ENCODE measurements at places on chromosomes 11 and 22.

DNA sequence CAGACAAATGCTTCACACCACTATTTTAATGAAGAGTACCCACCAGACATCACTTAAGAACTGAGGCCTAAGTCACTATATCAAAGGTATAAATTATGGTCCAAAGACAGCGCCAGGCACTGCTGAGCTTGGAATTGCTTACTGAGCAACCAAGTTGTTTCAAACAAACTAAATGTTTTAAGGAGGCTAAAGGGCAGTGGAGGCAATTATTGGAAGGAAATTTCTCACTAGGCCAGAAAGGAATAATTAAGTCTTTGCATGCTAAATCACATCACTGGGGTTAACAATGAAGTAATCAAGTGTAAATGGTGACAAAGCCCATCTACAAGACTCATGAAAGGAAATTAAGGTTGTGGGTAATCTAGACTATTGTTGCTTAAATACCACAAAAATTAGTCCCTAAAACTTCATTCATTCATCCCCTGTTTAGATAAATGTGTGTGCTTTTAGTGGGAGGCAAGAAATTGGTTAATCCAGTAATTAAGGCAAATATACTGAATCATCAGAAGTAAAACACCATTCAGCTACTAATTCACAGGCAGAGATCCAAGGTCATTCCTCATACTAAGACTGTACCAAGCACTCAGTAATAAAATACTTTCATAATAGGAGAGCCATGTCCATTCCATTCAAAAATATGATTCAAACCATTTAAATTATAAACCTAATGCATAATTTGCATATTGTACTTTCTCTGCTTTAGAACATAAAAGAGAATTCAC is 21.2 kb downstream of the LGR4 start:
- DNase-seq, result no peak

DNA sequence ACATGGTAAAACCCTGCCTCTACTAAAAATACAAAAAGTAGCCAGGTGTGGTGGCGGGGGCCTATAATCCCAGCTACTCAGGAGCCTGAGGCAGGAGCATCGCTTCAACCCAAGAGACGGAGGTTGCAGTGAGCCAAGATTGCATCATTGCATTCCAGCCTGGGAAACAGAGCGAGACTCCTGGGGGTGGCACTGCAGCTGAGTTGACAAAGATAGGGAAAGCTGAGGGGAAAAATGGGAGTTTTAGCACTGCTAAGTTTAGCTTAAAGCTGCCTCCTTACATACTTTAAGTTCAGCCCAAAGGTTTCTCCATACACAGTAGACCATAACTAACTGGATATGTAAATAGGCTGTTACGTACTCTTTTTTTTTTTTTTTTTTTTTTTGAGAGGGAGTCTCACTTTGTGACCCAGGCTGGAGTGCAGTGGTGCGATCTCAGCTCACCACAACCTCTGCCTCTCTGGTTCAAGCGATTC is 9.0 kb upstream of the USP28 start:
- DNase-seq, result no peak

- DNase-seq, result no peak
These were observed 49.3 kb downstream of the PRSS23 start for GRCh38 chr11:86849679-86850078.

DNA sequence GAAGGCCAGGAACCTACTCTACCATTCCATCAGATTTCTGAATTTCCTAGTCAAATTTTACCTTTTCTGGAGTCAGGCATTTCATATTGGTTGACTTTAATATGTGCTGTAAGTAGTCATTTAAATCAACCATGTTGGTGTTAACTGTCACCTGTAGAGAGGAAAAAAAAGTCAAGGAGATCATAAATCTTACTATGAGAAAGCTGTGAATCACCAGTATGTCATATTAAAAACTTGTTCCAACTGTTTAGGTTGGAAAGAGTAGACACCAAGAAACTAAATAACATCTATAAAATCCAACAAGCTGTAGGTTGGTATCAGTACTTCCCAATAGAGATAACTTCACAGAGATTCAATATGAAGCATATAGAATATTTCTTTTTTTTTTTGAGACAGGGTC is 39.5 kb downstream of the COPB1 start:
- DNase-seq, result no peak

DNA sequence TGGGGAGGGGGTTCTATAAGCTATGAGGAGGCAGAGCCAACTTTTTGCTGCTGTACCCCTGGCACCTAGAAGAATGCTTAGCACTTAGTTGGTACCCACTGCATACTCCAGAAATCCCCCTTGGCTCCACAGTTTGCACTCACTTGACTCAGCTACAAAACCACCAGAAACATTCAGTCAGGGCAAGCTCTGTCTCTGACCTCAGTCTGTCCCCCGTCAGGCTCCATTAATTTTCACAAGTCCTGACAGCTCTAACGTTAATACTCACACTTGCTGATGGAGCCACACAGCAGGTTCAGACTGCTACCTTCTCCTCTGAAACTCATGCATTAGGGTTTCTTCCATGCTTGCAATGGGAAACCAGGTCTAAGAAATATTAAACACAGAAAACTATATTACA is 81.7 kb downstream of the MPPED2 start:
- no peak for DNase-seq

DNA sequence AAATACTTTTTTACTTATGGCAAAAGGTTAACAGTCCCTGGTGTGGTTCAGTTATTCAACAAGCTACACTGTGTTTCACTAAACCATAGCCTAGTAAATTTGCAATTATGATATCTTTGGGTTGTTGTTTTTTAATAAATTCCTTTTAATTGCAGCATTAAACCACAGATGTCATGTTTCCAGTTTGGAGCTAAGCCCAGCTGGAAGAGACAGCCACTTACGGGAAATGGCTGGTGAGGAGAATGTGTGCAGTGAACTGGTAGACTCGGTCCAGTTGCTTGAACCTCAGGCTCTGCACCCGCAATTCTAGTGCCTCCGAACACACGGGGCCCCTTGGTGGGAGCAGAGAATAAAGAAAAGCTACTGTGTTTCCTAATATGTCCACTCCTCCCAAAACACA is 70.8 kb downstream of the WNT11 start:
- DNase-seq, result no peak

DNA sequence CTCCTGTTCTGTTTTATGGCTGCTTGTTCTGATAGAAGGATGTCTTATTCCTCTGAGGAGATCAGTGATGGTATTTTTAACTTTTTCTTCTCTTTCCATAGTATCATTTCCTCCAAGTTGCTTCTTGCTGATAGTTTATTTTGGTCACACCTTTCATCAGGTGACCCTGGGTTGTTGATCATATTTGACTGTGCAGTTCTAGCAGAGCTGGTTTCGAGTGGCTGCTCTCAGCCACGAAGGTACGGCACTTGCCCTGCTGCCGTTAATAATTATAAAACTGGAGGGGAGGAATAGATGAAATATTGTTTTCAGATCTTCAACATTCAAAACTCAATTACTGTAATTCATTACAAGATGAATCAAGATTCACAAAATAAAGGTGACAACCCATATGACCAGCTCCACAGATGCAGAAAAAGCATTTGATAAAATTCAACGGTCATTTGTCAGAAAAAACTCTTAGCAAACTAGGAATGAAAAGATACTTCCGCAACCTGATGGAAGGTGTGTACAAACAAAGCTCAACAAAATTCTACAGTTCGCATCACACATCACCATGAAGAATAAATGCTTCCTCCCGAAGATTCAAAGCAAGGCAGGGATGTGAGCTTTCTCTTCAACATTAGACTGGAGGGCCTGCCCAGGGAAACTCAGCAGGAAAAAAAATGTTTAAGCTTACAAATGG is 59.2 kb upstream of the RTL6 start:
- no peak for DNase-seq

- no peak for DNase-seq
These were observed 18.8 kb upstream of the MAML2 start for GRCh38 chr11:96361778-96362177.

- no peak for DNase-seq
These were observed 86.5 kb downstream of the PDE2A start for GRCh38 chr11:72587696-72588095.

DNA sequence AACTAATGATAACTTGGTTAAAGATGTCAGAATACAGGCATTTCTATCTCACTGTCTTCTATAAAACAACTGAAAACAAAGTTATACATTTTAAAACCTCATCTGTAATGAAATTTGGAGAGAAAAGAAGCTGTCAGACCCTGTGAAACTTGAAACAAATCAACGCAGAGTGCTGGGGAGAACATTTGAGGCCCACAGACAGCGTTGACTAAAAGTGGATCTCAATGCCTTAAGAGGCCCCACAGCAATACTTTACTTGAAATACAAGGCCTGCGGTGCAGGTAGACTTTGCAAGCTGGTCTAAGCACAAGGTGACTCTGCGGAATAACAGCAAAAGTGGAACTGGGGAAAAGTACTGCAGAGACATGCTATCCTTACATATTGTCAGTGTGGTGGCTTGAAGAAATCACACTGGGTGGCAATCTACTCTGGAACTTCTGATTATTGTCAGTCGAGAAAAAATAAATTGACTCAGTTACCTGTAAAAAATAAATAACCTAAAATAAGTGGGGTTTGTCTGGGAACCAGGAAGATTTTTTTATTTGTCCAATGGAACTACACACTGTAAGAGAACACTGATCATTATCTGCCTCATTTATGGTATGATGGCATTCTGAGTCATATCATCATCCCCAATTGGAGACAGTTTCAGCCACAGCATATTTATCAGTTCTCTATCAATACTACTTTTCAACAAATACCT is 138.9 kb downstream of the LUZP2 start:
- no peak for DNase-seq

DNA sequence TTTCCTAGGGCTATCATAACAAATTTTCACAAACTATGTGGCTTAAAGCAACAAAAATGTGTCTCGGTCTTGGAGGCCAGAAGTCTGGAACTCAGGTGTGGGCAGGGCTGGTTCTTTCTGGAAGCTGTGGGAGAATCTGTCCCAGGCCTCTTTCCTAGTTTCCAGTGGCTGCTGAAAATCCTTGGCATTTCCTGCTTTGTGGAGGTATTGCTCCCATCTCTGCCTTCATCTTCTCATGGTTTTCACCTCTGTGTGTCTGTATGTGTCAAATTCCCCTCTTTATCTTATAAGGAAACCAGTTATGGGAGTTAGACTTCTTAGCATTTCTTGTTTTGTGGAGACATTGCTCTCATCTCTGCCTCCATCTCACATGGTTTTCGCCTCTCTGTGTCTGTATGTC is 130.4 kb upstream of the PLET1 start:
- DNase-seq, result no peak

DNA sequence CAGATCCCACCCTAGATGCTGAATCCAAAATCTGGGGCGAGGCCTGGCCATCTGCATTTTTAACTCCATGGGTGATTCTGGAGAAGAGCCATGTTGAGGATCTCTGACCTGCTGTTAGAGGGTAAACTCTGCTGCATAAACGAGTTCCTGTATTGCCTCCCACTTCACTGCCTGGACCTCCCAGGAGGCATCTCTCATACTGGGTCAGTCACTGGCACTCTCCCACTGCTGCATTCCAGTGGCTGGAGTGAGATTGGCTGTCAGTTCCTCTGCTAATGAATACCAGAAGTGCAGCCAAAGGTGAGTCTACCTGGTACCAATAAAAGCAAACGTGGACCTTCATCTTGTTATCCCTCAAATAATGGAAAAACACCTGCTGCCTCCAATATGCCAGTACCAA is 10.3 kb downstream of the POLDIP3 start:
- DNase-seq, result no peak

- DNase-seq, result no peak
These were observed 4.9 kb upstream of the CCDC34 start for GRCh38 chr11:27367881-27368280.

DNA sequence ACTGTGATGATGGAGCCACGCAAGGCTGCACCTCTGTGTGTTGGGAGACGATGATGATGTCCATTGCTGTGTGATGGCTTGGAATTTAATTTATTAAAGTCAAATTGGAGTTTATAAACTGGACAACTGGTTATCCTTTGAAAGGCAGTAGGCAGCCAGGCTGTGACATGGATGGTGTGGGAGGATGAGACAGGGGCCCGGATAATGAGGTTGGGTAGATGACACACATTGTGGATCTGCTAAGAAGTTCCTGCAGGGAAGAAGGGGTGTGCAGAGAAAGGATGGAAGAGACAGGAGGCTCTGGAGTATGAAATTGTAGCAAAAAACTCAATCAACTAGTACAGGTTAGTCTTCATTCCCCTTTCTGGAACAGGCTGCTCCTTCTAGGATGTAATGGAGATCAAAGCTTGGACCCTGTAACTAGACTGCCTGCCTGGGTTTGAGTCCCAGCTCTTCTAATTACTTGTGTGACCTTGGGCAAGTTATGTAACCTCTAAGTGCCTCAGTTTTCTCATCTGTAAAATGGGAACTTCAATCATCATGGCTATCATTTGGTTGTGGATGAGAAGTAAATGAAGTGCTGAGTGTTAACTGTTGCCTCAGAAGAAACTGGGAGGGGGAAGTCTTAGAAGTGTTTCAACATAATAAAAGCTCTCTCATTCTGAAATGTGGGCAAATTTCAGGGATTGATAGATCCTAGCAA is 4.2 kb upstream of the HINFP start:
- DNase-seq, result no peak

GRCh38 chr11:66970371-66970806 is 4.7 kb upstream of the C11orf86 start:
- DNase-seq, result no peak

DNA sequence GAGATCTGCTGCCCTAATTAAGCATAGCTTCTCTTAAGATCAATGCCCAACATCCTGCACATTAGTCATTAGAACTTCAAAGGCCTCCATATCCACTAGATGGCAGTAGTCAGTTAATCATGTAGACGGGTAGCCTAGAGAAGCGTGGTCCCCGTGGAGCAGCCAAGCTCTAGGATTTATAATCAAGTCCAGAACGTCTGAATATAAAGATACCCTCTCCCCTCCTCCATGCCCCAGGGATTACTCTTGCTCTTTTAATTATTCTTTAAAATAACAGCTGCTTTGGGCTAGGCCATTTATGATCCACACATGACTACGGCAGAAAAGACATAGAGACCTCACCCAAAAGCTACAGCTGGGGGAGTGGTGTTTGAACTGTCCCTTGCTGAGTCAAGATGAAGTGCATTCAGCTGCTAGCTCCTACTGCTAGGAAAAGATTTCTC is 327.6 kb upstream of the PLET1 start:
- peak; percentile 87 for DNase-seq

DNA sequence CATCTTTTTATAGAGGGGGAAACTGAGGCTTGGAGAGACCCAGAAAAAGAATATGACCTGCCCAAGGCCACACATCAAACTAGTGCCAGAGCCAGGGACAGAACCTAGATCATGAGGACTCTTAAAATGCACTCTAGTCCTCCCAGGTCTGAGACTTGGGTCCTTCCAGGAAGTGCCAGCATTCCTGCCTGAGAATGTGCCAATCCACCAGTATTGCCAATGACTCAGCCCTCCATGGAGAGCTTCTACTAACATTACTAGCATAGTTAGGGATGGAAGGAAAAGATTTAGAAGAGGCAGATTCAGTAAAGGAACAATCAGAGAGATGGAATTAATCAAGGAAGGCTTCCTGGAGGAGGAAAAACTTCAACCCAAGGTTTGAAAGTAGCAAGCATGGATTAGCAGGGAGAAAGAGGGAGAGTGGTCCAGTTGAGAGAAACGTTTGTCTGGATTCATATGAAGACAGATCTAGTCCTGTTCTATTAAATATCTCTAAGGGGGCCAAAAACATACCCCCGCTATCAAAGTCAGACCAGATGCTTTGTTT is 20.1 kb upstream of the SMIM35 start:
- no peak for DNase-seq

- DNase-seq, result peak; percentile 89
These were observed 18.5 kb upstream of the CBX7 start for GRCh38 chr22:39170825-39171622.

- no peak for DNase-seq
These were observed 4.7 kb downstream of the B3GNT6 start for GRCh38 chr11:77038825-77039326.

- DNase-seq, result no peak
These were observed 146.2 kb downstream of the TBC1D22A start for GRCh38 chr22:46908641-46909107.

All from femur (tissue), 1 donor.